ENCODE measurements at places on chromosomes 12 and 14.

DNA sequence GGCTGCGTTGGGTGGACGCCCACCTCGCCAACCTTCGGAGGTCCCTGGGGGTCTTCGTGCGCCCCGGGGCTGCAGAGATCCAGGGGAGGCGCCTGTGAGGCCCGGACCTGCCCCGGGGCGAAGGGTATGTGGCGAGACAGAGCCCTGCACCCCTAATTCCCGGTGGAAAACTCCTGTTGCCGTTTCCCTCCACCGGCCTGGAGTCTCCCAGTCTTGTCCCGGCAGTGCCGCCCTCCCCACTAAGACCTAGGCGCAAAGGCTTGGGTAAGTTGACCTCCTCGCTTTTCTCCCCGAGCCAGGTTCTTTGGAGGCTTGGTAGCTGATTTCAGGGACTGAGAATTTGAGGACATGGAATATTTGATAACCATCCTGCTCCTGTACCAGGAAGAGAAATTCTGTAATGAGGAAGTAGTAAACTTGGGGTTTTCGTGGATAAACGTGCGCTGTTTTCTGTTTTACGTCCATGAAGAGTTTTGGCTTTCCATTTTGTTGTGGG, 530 bp downstream of the APAF1 start:
- no peaks in the 10 kb centered on the region for H3K27me3 ChIP-seq
- peak overlapping the region; percentile 55 for H3K27ac ChIP-seq
- H3K4me3 ChIP-seq = peak overlapping the region; percentile 89
- peaks cover 15% of the 10 kb centered on the region for H3K36me3 ChIP-seq
- peaks cover 22% of the 10 kb centered on the region for H3K4me1 ChIP-seq

GRCh38 chr12:33828326-33828725, 194.0 kb upstream of the ALG10 start:
- H3K4me1 ChIP-seq = no peaks in the 10 kb centered on the region
- no peak for DNase-seq
- H3K4me3 ChIP-seq = no peak overlapping the region
- no peak overlapping the region for H3K27ac ChIP-seq

GRCh38 chr12:121223292-121224285, 13.7 kb downstream of the P2RX4 start:
- peak overlapping the region; percentile 79 for H3K27ac ChIP-seq
- peaks cover 21% of the 10 kb centered on the region for H3K36me3 ChIP-seq
- H3K4me3 ChIP-seq = no peak overlapping the region
- peaks cover 58% of the 10 kb centered on the region for H3K4me1 ChIP-seq
- peak; percentile 34 for DNase-seq

- no peak overlapping the region for H3K27ac ChIP-seq
- peaks cover 8% of the 10 kb centered on the region for H3K4me1 ChIP-seq
- no peak for DNase-seq
- no peaks in the 10 kb centered on the region for H3K36me3 ChIP-seq
- H3K4me3 ChIP-seq = no peak overlapping the region
Measured at GRCh38 chr14:98943907-98944306, 328.1 kb downstream of the BCL11B start.

DNA sequence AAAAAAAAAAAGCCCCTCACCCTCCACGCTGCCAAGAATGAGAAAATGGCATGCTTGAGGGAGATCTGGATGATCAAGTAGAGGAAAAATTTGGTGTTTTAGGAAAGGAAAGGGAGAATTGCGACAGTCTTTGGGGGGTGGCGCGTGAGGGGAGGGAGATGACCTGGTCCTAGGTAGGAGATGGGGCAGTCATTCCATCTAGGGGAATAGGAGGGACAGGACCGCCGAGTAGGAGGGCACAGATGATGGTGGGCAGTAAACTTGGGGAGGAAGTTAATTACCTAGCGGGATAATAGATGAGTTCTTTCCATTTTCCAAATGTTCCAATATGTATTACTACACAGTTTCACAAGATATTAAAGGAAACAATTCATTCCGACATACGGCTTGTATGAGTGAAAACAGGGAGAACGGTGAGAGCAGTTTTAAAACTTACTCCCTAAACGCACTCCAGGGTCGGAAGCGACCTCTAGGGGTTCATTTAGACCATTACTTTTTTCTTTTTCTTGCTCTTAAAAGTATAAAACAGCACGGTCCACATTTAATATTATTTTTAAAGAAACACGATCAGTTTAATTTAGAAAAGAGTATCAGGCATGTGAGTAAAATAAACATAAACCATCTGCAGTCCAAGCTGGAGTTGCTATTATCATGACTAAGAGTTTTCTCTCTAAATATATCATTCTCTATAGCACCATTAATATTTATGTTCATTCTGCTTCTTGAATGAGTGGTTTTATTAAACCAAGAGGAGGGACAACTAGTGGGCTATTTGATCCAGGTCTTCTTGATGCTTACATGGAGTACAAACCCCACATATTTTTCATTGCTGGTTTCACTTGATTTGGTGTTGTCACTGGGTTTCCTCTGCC, 3.0 kb upstream of the FNTB start:
- H3K4me1 ChIP-seq = peaks cover 20% of the 10 kb centered on the region
- H3K27me3 ChIP-seq = no peaks in the 10 kb centered on the region
- no peaks in the 10 kb centered on the region for H3K36me3 ChIP-seq
- no peak for DNase-seq
- no peak overlapping the region for H3K27ac ChIP-seq

- peaks cover 11% of the 10 kb centered on the region for H3K36me3 ChIP-seq
- no peaks in the 10 kb centered on the region for H3K27me3 ChIP-seq
- H3K4me3 ChIP-seq = no peak overlapping the region
Measured at GRCh38 chr12:3797531-3798048, 44.7 kb upstream of the CRACR2A start.

- no peaks in the 10 kb centered on the region for H3K4me1 ChIP-seq
- no peak overlapping the region for H3K27ac ChIP-seq
- H3K4me3 ChIP-seq = no peak overlapping the region
- peaks cover 51% of the 10 kb centered on the region for H3K36me3 ChIP-seq
Measured at GRCh38 chr12:112198120-112198733, 72.9 kb downstream of the TRAFD1 start.

- DNase-seq = no peak
- H3K4me3 ChIP-seq = no peak overlapping the region
- H3K4me1 ChIP-seq = no peaks in the 10 kb centered on the region
- H3K27me3 ChIP-seq = no peaks in the 10 kb centered on the region
- H3K36me3 ChIP-seq = no peaks in the 10 kb centered on the region
Measured at GRCh38 chr12:7493006-7493405, 10.6 kb downstream of the CD163 start.

DNA sequence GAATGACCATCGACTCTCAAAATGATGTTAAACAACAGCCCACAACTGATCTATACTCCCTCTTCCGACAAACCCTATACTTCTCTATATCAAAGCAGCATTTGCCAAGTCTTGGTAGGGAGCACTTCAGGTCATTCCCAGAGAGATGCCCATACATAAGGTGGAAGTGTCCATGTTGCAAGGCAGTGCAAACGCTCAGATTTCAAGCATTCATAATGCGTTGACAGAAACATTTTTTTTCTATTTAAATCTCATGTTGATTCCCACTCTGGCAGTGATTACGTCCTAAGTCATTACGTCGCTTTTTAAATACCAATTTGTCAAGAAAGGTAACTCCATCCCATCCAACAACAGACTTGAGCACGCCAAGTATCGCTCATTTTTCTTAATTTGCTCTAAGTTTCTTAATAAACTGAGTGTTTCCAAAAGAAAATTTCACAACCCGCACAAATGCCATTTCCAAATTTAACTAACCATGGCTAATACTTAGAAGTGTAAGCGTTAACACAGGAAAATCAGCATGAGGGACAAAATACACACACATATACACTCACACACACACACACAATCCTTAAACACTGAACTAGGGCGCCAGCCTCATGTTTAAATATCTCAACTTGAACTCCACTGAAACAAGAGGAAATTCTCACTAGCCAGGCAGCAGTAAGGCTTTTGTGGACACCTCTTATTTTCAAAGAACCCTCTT, 1.1 kb downstream of the GXYLT1 start:
- DNase-seq = no peak
- H3K27ac ChIP-seq = peak overlapping the region; percentile 26
- peaks cover 17% of the 10 kb centered on the region for H3K4me1 ChIP-seq
- peak overlapping the region; percentile 76 for H3K4me3 ChIP-seq
- H3K27me3 ChIP-seq = no peaks in the 10 kb centered on the region
- H3K36me3 ChIP-seq = no peaks in the 10 kb centered on the region

- H3K27ac ChIP-seq = no peak overlapping the region
- H3K4me1 ChIP-seq = no peaks in the 10 kb centered on the region
- no peak for DNase-seq
- H3K4me3 ChIP-seq = no peak overlapping the region
- H3K27me3 ChIP-seq = no peaks in the 10 kb centered on the region
Measured at GRCh38 chr12:125079648-125080645, 14.7 kb downstream of the AACS start.

- H3K27me3 ChIP-seq = peaks cover 51% of the 10 kb centered on the region
- H3K27ac ChIP-seq = no peak overlapping the region
- DNase-seq = no peak
- no peak overlapping the region for H3K4me3 ChIP-seq
Measured at GRCh38 chr12:48972213-48972951, 847 bp upstream of the WNT10B start.

DNA sequence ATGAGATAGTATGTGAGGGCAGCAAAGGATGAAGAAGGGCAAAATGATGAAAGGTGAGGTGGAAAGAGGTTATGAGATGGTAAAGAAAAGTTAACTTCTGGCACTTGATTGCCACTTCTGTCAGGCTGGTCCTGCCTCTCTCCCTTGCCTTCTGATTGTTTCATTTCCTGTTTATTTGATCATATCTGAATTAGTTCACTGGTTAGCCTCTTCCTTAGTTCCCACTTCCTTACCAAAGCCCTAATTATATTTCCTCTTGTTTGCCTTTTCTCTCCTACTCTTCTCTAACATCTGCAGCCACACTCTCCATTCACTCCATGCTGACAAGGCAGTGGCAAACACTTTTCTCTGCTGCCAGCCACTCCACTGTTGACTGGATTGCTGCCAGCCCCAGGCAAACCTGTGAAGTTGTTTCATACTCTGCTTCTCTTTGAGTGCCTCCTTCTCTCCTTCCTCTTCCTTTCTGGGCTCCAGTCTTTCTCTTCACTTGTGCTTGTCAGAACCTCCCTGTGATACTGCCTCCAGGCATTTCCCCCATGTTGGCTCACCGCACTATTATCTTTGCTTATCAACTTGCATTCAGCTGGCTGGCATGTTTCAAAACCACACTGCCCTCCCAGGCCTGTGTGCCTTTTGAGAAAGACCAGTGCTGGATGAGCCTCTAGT, 8.1 kb downstream of the PNP start:
- peaks cover 80% of the 10 kb centered on the region for H3K4me1 ChIP-seq
- no peaks in the 10 kb centered on the region for H3K27me3 ChIP-seq
- H3K4me3 ChIP-seq = peak overlapping the region; percentile 21
- peak overlapping the region; percentile 71 for H3K27ac ChIP-seq
- H3K36me3 ChIP-seq = peaks cover 48% of the 10 kb centered on the region
- peak; percentile 34 for DNase-seq
